ENCODE measurements at places on chromosomes 16 and 17.

GRCh38 chr16:66701026-66701425 is 4.5 kb upstream of the CMTM4 start:
- no peak for DNase-seq

DNA sequence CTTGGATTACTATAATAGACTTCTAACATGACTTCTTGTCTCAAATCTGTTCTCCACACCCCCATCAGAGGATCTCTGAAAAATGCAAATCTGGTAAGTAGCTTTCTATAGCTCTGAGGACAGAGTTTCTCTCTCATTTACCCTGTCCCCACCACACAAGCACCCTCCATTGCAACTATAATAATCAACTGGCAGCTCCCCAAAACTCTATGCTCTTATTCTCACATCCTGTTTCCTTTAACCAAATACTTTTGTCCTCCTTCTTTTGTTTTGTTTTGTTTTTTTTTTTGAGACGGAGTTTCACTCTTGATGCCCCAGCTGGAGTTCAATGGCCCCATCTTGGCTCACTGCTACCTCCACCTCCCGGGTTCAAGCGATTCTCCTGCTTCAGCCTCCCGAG is 73.4 kb downstream of the HELZ start:
- DNase-seq: no peak

DNA sequence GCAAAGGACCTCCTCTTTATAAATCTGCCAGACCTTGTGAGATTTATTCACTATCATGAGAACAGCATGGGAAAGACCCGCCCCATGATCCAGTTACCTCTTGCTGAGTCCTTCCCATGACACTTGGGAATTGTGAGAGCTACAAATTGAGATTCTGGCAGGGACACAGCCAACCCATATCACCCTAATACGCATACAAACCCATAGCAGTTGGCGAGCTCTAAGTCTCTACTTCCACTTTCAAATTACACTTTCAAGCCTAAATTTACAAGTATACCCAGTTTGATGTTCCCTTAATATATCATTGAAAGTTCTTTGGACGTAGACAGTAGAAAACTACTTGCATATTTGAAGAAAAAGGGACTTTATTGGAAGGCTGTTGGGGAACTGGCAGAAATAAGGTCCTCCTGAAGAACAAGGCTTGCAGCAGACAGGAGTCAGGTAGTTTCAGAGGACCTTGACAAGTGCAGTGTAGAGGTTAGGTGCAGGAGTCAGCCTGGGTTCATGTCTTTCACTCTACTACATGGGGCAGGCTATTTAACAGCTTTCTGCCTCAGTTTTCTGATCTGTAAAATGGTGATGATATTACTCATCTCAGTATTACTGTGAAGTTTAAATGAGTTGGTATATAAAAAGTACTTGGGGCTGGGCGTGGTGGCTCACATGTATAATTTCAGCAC is 107.9 kb upstream of the EEF2KMT start:
- DNase-seq: no peak

GRCh38 chr17:78250891-78251772 is 19.7 kb downstream of the TMEM235 start:
- peak; percentile 61 for DNase-seq

DNA sequence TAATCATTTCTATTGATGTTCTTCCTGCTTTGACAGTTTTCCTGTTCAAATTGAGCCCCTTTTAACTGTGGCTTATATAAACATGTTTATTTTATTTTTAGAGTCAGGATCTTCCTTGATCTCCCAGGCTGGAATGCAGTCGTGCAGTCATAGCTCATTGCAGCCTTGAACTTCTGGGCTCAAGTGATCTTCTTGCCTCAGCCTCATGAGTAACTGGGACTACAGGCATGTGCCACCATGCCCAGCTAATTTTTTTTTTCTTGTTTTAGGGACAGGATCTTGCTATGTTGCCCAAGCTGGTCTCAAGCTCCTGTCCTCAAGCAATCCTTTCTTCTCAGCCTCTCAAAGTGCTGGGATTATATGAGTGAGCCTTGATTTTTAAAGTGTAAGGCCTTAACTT is 14.7 kb downstream of the PHKB start:
- no peak for DNase-seq

DNA sequence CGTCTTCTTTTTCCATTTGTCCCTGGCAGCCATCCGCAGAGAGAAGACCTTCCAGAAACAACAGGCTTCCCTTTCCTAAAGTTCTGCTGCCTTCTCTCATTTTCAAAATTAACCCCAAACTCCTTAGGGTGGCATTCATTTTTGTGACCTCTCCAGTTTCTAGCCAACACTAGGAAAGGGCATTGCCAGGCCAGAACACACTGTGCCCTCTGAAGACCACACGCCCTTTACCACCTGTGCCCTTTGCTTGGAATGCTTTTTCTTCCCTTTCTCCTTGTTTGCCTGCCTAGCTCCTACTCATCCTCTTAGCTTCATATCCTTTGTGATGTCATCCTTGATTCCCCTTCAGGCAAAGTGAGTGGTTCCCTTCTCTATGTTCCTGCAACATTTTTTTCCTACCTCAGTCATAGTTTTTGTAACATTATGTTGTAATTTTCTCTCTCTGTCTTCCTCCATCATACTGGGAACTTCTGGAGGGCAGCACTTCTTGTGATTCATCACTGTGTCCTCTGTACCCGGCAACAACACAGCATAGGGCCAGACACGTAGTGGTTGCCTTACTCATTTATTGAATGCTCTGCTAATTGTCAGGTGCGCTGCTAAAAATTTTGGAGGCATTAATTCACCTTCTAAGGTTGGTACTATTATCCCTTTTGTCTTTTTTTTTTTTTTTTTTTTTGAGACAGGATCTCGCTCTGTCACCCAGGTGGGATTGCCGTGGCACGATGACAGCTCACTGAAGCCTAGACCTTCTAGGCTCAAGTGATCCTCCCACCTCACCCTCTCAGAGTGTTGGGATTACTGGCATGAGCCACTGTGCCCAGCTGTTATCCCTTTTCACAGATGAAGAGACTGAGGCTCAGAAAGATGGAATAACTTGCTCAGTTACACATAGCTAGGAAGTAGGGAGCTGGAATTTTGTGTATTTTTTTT is 1.0 kb downstream of the KAT8 start:
- DNase-seq: peak; percentile 24

GRCh38 chr16:72561-73548 is at the start of gene RHBDF1:
Gene RHBDF1 (minus strand): TSS chr16:72631. CDS start chr16:65015, 7,616 bp downstream.
- DNase-seq: no peak

DNA sequence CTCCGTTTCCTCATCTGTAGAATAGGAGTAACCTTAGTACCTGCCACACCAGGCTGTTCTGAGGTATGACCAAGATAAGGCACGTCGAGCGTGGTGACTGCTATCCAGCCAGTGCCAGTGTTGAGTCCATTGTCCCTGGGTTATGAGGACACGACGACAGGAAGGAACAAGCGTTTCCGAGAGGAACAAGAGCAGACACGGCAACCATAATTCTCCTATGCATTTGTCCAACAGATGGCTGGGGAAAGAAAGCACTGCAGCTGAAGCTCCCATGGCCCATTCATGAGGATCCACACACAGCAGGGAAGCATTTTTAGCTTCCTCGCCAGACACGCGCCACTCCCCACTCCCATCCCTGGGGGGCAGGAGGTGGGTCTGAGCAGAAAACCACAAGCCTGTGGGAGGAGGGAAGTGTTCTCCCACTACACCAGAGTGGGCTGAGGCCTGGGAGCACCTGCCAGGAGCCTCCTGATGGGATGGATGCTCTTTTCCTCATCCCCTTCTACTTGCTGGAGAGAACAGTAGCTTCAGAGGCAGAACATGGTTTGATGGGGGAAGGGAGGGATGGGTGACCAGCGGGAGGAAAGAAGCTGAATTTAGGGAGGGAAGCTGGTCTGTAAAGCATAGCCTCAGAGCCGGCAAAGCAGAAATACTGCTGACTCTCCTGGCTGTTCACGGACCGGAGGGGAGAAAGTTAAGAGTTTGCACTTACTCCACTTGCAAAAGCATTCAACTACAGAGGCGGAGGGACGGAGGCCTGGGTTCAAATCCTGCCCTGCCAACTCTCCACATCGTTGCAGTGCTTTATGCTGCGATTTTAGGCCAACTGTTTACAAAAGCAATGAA is 2.7 kb downstream of the COTL1 start:
- no peak for DNase-seq

DNA sequence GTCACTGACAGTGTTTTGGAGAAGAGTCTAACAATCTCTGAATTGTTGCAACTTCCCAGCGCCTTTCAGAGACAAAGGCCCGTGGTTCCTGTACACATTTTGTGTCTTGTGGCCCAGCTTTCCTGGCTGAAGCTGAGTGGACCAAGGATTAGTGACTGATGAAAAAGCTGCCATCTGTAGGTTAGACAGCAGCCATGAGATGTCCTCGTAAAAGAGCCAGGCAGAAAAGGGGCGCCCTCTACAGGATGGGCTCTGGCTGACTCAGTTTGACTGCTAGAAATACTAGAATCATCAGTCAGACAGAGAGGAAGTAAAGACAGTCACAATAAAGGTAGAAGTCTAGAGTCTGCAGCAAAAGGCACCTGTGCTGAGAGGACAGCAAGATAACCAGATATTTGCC is 26.5 kb upstream of the NF1 start:
- no peak for DNase-seq

- no peak for DNase-seq
Measured at GRCh38 chr17:40090237-40091119, 9.9 kb downstream of the NR1D1 start.

DNA sequence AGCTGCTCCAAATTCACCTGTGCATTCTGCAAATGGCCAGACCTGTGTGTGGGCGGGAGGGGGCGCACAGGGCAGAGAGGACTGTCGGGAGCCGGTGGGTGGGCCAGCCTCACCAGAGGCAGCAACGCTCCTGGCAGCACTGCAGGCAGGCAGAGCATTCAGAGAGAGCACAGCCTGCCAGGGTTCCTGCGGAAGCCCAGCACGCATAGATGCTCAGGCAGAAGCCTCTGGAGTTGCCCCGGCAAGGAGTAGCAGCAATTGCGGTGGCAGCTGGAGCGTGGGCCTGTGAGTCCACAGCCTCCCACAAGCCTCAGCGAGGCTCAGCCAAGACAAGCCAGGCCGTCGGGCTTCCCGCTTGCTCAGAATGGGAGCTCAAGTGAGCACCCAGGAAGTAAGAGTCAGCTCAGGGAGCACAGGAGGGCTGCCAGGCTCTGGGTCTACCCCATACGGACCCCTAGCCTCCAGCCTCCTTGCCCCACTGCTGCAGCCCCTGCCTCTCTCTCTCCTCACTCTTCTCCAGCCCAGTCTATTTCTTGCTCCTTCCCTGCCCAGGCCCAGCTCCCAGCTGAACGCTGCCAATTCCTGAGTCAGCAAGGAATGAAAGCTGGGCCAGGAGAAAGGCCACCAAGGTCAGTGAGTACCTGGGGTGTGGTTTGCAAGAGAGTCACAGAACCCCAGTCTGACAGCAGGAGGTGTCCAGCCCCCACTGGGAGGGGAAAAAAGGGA is 9.6 kb downstream of the EMC6 start:
- no peak for DNase-seq

GRCh38 chr16:69378036-69378435 is 7.8 kb downstream of the TERF2 start:
- DNase-seq: no peak

DNA sequence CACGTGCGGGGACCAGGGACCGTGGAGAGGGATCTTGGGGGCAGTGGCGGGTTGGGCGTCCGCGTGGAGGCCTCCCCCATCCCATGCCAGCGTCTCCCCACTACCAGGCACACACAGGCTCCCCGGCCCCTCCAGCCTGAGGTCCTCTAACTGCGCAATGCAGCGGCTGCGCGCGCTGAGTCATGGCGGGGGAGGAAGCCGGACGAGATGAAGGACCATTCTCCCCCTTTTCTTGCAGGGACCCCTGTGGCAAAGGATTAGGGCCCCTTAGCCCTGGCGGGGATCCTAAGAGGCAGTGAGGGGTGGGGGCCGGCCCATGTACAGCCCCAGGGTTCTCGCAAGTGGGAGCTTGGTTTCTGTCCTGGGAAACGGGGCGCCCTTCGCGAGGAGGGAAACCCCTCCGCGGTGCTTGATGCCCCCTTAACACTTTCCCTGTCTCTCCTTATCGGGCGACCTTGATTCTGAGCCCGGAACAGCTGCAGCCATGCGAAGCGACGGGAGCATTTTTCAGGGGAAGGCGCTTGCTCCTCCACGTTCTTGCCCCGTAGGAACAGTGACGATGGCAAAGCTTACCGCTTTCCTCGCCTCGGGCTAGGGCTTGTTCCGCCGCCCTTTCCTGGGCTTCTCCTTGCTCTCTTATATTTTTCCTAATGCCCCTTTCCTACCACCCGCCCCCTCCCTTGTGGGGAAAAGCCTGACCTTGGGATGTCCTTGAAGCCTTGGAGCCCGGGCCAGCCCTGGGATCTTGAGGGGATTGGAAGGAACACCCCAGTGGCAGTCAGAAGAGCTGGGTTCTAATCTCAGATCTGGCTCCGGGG is 592 bp downstream of the ALDOA start:
- peak; percentile 37 for DNase-seq

Measured in stromal cell of bone marrow (primary cell).